ENCODE measurements at places on chromosomes 12 and 14.

- DNase-seq, result peak; percentile 25
These were observed 216.9 kb upstream of the DIO2 start for GRCh38 chr14:80428171-80428570.

DNA sequence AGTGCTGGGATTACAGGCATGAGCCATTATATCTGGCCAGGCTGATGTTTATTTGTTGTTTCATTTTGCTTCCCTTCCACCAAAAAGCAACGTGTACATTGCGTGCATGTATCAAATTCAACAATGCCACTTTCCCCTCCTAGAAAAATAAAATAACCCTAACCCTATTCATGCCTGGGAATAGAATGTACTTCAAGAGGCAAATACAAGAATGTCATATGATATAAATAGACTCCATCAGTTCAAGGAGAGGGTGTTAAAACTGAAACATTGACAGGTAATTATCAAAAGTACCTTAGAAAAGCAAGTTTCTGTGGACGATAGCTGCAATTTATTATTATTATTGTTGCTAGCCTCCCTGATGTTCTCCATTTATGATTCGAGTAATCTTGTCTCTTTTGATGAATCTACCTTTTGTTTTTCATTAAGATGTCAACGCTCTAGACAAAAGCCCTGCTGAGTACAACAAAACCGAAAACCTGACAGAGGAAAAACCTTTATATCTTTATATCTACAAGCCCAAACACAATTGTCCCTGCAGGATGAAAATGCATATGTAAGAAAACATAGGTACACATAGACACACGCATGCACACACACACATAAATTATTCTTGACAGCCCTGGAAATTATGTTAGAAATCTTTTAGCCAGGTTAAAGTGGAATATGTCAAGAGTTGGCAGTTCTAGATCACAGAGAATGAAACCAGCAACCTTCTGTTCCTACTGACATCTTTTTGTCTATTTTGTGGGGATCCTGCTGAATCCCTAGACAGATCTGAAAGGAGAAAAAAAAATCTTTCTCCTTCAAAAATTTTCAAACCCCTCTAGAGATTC lies 98.9 kb downstream of the BTG1 start:
- DNase-seq, result no peak

GRCh38 chr12:94678849-94679248 lies 28.5 kb upstream of the TMCC3 start:
- DNase-seq, result no peak

DNA sequence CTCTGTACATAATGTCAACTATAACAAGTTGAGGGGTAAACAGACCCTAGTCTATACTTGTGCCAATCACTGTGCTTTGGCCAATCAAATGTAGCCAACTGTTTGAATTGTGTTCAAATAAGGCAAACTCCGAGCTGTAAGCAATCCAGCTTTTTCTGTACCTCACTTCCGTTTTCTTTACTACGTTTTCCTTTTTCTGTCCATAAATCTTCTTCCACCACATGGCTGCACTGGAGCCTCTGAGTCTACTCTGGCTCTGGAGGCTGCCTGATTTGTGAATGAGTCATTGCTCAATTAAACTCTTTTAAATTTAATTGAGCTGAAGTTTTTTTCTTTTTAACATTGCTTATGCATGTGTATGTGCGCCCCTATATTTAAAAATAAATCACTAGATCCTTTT lies 29.7 kb downstream of the CLEC1A start:
- DNase-seq, result no peak

- peak; percentile 65 for DNase-seq
These were observed 73.8 kb downstream of the SYNE3 start for GRCh38 chr14:95442633-95443021.

GRCh38 chr12:42380733-42381132 lies 54.8 kb downstream of the PPHLN1 start:
- no peak for DNase-seq

All from renal cortical epithelial cell (primary cell).